Stromal cell of bone marrow (primary cell): ENCODE measurements at places on chromosomes 1 and 21.

DNA sequence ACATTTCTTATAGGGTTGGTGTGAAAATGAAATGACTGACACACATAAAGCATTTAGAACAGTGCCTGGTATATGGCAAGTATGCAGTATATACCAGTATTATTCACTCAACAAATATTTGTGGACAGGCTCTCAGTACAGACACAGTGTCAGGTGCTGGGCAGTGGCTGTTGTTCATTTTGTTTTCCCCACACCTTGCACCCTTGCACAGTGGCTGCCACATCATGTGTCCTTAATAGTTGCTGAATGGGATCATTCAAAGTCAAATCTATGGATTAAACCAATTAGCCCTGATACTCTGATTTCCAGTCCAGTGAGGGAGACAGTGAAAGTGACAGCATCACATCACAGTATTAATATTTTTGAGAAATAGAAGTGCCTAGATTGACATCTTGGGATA, 2.4 kb downstream of the SLAMF1 start:
- DNase-seq: no peak

DNA sequence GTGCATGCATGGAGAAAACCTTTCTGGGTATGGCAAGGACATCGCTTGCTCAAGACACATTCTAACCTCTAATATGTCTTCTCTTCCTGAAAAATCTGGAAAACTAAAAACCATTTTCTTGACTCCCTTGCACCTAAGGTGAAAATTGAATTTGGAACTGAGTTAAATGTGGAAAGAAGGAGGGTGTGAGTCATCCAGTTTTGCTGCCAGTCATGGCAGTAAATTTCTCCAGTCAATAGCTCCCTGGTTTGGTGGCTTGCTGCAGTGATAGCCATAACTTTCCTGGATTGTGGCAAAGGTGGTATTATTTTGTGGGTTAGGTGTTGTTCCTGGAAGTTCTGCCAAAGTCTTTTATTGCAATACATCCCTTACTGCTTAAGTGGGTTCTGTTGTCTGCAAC, 2.5 kb downstream of the ZCCHC17 start:
- no peak for DNase-seq

- DNase-seq: peak; percentile 93
These were observed 57.4 kb downstream of the COL6A1 start for GRCh38 chr21:46038871-46039397.

GRCh38 chr1:223727541-223727940, 15.2 kb downstream of the CAPN2 start:
- DNase-seq: no peak

GRCh38 chr1:71521655-71522264, 440.9 kb upstream of the ZRANB2 start:
- DNase-seq: peak; percentile 33

- no peak for DNase-seq
These were observed 12.9 kb downstream of the SNX27 start for GRCh38 chr1:151624783-151625182.

DNA sequence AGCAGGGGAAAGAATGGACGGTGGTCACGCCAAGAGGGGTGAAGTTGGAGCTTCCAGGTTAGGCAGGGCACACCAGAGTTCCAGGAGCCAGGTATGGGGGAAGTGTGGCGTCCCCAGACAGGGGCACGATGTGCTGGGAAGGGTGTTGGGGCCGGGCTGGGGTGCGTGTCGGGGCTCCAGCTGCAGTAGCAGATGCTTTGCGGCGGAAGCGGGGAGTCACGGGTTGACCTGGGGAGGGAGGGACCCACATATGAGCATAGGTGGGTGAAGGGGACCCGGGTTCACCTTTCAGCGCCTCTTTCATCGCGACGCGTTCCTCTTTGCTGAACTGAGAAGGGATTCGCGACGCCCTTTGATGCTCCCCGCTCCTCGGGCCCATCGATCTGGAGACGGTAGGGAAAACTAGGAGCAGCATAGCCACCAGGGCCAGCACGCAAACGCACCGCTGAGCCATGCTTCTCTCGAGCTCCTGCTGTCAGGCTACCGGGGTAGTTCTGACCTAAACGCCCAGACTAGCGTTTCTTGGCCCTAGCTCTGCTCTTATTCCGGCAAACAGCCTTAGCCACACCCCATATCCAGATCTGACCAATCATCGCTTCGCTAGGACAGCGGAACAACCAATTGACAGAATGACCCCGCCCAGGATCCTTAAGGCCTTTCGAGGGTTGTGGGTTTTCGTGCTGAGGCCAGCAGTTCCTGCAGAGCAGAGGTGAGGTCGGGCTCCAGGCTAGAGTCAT, at the start of gene PM20D1:
Gene PM20D1, minus strand, starts transcription at position 514 of the 737 bp plus-strand sequence. Its CDS starts 60 bp downstream, at position 454.
- DNase-seq: peak; percentile 72

GRCh38 chr1:79109445-79109844, 102.9 kb upstream of the ADGRL4 start:
- no peak for DNase-seq

GRCh38 chr1:114530224-114530623, 19.2 kb upstream of the TRIM33 start:
- DNase-seq: no peak

DNA sequence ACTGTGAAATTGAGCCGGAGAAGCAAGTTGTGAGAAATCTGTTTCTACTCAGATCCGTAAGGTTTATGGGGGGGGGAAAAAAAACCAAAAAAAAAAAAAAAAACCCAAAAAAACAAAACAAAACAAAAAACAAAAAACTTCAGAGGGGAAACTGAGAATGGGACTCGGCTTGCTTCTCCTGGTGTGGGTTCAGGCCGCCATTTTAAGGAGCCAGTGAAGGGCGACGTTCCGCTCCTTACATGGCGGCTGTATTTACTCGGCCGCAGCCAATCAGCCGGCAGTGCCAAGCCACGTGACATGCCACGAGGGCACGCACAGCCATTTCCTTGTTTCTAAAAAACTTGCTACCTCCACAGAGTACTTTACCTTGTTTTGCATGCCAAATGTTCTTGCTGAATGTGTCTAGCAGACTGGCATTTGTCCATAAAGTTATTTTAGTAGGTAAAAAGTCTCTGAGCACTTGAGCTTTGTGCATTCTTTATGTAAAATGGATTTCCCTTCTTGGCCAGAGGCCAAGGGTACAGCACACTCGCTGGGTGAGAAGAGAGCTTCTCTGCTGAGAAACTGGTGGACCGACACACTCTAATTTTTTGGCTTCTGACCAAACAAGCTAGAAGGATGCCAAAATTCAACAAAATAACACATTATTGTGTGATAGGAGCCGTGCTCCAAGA, 101.8 kb downstream of the NFIA start:
- peak; percentile 62 for DNase-seq

- DNase-seq: peak; percentile 78
These were observed 61.6 kb downstream of the KIF14 start for GRCh38 chr1:200558866-200559459.

- DNase-seq: no peak
These were observed 25.6 kb downstream of the TRABD2B start for GRCh38 chr1:47971385-47972160.
